Placental epithelial cell (primary cell): ENCODE measurements at places on chromosomes 4 and X. TPM values are rescaled to one million over a fixed set of nuclear protein-coding genes. Genes with fewer than 3 reads are reported as not detected.

Gene HGFAC
- under 0.01 TPM in 1 of 2 replicates, not detected in the other for total RNA-seq

Gene IL21
- total RNA-seq = 0.39 TPM in 1 of 2 replicates, not detected in the other

Gene TAF7L
- total RNA-seq = under 0.01 TPM in 1 of 2 replicates, not detected in the other

Gene DCAF8L2
- not detected in 2 replicates for total RNA-seq

Gene HAND2
- 9.9 and 19.6 TPM in 2 replicates for total RNA-seq

Gene NEUROG2
- not detected in 2 replicates for total RNA-seq

Gene SNCA
- total RNA-seq = 0.11 TPM in 1 of 2 replicates, not detected in the other

Gene TCEAL3
- total RNA-seq = 15.2 and 45.9 TPM in 2 replicates

Gene NDNF
- total RNA-seq = under 0.01 TPM in 1 of 2 replicates, not detected in the other

Gene GASK1B
- total RNA-seq = 58.1 and 114 TPM in 2 replicates

Gene HMX1
- not detected in 2 replicates for total RNA-seq

Gene CXCL9
- not detected in 2 replicates for total RNA-seq

Gene SLC2A9
- total RNA-seq = 0.22 and 0.39 TPM in 2 replicates

Gene AMELX
- not detected in 2 replicates for total RNA-seq

Gene CITED1
- not detected in 2 replicates for total RNA-seq

Gene SPANXA1
- not detected in 2 replicates for total RNA-seq

Gene HOPX
- total RNA-seq = 0.65 and 7.1 TPM in 2 replicates

Gene SLC9B1
- 1.2 TPM in 1 of 2 replicates, not detected in the other for total RNA-seq
